ENCODE measurements at places on chromosomes 12 and 14. TPM values are rescaled to one million over a fixed set of nuclear protein-coding genes. Genes with fewer than 3 reads are reported as not detected.

DNA sequence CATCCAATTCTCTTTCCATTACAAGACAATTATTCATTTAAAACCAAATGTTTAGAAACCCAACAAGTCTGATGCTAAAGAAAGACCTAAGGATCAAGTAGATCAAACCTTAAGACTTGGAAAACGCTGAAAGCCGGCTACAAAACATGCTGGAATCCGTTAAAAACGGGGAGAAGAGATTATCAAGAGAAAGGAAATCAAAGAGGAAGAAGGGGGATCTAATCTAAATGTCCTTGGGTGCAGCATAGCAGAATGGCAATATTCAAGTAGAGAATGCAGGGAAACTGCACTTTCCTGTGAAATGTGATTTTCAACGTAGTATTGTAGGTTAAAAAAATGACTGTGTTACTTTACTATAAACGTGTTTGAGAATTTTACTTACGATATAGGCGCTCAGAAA lies 1.3 kb downstream of the PPP1R13B start:
- H3K4me1 ChIP-seq = peaks cover 9% of the 10 kb centered on the region
- no peaks in the 10 kb centered on the region for H3K27me3 ChIP-seq
- no peaks in the 10 kb centered on the region for H3K36me3 ChIP-seq
- DNase-seq = no peak
- H3K27ac ChIP-seq = no peak overlapping the region
- H3K4me3 ChIP-seq = peak overlapping the region; percentile 38

- peaks cover 35% of the 10 kb centered on the region for H3K4me1 ChIP-seq
- H3K4me3 ChIP-seq = peak overlapping the region; percentile 82
- H3K27ac ChIP-seq = peak overlapping the region; percentile 54
- H3K27me3 ChIP-seq = no peaks in the 10 kb centered on the region
- no peaks in the 10 kb centered on the region for H3K36me3 ChIP-seq
These were observed 44.7 kb downstream of the NOC4L start for GRCh38 chr12:132188916-132189325.

Gene MIP
- 0.07 TPM for polyA plus RNA-seq

Gene KRT85
- not detected for polyA plus RNA-seq

DNA sequence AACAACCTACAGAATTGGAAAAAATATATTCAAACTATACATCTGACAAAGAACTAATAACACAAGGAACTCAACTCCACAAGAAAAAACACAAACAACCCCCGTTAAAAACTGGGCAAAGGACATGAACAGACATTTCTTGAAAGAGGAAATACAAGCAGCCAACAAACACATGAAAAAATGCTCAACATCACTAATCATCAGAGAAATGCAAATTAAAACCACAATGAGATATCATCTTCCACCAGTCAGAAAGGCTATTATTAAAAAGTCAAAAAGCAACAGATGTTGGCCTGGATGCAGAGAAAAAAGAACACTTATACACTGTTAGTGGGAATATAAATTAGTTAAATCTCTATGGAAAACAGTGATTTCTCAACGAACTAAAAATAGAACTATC lies 82.6 kb upstream of the CCDC91 start:
- H3K27ac ChIP-seq = no peak overlapping the region
- H3K4me1 ChIP-seq = no peaks in the 10 kb centered on the region
- no peaks in the 10 kb centered on the region for H3K27me3 ChIP-seq
- no peak overlapping the region for H3K4me3 ChIP-seq
- DNase-seq = no peak

Gene AHNAK2
- polyA plus RNA-seq = not detected

Gene ADSS1
- polyA plus RNA-seq = 1.6 TPM
